Heart left ventricle (tissue), 16 donors: ENCODE measurements at places on chromosomes 12 and 14.

GRCh38 chr12:43287706-43288383 lies 264.2 kb downstream of the ADAMTS20 start:
- DNase-seq: no peak

DNA sequence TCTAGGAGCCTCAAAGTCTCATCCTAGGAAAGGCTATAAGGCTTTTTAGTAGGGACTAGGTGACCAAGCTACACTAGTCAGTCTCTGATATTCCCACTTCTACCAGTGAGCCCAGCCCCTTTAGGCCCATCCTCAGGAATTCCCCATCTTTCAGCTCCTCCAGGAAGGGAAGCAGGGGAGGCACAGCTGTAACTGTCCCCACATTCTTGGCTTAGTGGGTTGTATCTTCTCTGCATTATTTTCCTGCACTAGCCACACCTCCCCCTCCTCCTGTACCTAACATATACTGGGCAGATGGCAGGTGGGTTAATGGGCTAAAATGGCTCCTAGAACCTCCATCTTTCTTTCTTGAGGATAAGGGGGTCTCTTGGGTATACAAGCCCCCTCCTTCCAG lies 424 bp upstream of the CYP27B1 start:
- DNase-seq: no peak

- DNase-seq: no peak
These were observed 6.8 kb downstream of the SLC25A47 start for GRCh38 chr14:100330007-100330344.

- DNase-seq: no peak
These were observed 193.1 kb downstream of the APAF1 start for GRCh38 chr12:98838231-98838647.

DNA sequence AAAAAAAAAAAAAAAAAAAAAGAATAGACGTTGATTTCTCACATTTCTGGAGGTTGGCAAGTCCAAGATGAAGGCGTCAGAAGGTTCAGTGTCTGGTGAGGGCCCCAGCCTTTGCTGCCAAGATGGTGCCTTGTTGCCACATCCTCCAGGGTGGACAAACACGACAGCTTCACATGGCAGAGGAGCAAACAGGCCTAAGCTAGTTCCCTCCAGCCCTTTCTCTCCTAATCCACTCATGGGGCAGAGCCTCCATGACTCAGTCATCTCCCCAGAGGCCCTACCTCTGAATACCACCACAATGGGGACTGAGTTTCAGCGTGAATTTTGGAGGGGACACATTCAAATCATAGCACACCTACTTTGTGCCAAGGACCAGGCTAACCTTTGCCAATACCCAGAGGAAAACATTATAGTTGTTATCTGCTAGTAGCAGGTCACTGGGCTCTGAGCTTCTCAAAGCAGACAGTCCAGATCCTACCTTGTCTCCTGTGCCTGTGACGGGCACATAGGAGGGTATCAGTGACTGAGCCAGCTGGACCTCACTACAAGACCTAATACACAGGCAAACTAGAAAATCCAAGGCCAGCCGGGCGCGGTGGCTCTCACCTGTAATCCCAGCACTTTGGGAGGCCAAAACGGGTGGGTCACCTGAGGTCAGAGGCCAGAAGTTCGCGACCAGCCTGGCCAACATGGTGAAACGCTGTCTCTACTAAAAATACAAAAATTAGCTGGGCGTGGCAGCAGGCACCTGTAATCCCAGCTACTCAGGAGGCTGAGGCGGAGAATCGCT lies 10.5 kb upstream of the BCL11B start:
- DNase-seq: no peak
